ENCODE measurements at places on chromosomes 5 and 9. TPM values are rescaled to one million over a fixed set of nuclear protein-coding genes. Genes with fewer than 3 reads are reported as not detected.

- DNase-seq: no peak
These were observed 719 bp downstream of the NOL8 start for GRCh38 chr9:92324431-92324830.

C5orf24 gene
- 33.7 TPM for total RNA-seq

ANKRD34B gene
- total RNA-seq: not detected

DNA sequence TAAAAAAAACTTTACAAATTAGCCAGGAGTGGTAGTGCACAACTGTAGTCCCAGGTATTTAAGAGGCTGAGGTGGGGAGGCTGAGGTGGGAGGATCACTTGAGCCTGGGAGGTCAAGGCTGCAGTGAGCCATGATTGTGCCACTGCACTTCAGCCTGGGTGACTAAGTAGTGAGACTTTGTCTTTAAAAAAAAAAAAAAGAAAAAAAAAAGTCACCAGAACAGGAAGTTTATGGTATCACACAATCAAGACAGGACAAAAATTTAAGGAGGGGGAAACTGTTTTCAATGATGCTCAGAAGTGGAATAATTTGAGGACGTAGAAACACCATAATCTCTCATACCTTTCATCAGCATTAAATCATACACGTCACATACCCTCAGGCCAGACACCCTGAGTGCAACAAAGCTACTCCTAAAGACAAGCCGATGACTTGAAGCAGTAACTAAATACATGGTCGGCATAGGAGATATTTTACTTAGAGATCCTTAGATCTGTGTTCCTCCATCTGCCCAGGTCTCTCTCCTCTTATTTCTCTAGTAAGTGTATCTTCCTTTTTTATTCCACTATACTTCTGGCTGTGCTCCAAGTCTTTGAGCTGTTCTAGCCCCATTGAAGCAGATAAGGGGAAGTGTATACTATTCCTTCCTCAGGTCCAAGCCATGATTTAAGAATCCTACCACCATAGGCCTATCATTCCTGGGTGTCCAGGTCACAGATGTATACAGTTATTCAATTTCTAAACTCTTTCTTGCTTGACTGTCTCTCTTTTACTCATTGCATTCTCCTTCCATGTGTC is 91.3 kb upstream of the APC start:
- no peak for DNase-seq

GRCh38 chr5:93141969-93142368 is 439.1 kb downstream of the NR2F1-AS1 start:
- DNase-seq: no peak

- DNase-seq: no peak
These were observed 56.0 kb downstream of the NIPAL4 start for GRCh38 chr5:157516006-157516405.

GRCh38 chr5:134437847-134438581 is 26.3 kb upstream of the CDKN2AIPNL start:
- no peak for DNase-seq

DNA sequence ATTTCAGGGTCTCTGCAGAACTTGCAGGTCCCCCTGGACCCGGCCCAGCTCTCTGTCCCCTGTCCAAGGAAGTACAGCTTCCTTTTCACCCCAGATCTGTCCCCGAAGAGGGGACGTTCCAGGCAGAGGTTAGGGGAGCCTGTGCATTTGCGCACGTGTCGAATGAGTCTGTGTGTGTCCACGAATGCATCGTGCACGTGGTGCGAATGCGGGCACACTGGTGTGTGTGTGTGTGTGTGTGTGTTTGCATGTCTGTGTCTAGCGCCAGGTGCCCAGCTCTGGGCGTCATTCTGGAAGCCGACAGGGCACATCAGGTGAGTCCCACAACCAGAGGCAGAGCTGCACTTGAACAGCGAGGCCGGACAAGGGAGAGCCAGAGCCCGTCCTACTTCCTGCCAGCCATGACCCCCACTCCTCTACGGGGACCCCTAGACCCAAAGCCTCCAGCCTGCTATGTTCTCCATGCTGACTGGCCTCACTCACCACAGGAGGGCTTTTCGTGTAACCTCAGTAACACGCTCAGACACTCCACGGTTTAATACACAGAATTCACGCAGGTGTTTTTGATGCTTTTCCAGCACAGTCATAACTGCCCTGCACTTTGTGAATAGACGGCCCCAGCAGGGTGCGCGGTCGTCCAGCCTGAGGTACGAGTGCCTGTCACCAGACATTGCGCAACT is 41.3 kb upstream of the CACNA1B start:
- DNase-seq: no peak

GRCh38 chr9:124242331-124243194 is 15.2 kb upstream of the NEK6 start:
- DNase-seq: no peak

GRCh38 chr5:147348046-147348445 is 113.2 kb downstream of the STK32A start:
- no peak for DNase-seq

DNA sequence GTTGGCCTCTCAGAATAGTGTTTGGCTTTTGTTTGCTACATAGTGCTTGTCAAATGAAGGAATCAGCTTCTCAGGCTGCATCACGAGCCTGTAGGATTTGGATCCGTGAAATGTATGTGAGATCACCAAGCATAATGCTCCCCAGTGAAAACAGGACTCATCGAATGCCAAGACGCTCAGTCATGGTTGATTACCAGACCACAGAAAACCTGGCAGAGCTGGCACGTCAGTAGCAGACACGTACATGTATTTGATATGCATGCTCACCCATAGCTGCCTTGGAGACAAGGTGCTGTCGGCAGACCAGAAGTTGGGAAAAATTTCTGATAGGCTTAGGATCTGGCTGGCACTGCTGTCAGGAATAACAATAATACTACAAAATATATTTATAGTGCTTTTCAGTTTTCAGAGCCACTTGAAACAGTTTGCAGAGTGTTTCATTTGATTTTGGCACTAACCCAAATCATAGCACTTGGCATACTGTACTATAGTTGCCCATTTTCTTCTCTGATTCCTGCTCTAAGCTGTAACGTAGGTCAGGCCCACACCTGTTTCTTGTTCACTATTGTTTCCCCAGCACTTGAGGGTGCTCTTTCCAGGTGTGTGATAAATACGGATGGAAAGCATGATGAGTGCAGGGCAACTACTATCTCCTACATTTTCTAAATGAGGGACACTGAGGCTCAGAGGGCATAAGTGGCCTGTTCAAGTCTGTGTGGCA is 226.1 kb downstream of the NR3C1 start:
- no peak for DNase-seq

All from ureter (tissue), 1 donor.